Cerebellar cortex (tissue), 1 donor: ENCODE measurements at places on chromosomes 5 and 9.

GRCh38 chr9:134069480-134070399 is 1.9 kb upstream of the BRD3 start:
- no peak for DNase-seq

- DNase-seq = peak; percentile 45
These were observed 37.4 kb upstream of the UBAC1 start for GRCh38 chr9:135998410-135999071.

- no peak for DNase-seq
These were observed 81.6 kb downstream of the DAP start for GRCh38 chr5:10679336-10679988.

DNA sequence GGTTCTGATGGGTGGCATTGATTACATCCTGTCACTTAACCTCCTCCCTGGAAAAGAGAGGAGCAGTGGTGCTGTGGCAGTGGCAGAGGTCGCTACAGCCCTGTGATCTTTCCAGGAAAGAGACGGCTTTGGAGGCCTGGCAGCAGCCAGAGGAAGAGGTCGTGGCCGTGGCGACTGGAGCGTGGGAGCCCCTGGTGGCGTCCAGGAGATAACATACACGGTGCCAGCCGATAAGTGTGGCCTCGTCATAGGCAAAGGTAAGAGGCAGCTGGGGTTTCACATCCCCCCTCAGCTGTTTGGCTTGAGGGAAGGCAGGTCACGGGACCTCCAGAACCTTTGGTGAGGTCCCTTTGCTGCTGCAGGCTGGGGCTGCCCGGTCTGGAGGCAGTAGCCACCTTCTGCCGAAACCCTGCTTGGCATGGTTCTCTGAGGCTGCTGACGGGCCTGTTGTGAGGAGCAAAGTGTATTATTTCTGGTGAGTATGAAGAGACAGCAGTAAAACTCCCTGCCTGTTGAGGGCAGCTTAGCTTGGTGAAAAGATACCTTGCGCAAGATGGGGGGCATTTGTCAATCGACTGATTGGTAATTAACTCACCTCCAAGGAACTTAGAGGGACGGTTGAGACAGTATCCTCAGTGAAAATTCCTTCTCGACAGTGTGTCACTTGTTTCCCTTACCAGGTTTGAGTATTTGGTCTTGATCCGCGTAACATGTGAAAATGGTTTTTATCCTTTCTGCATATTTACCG is 38.0 kb upstream of the PRDM12 start:
- no peak for DNase-seq

- no peak for DNase-seq
These were observed 1.9 kb downstream of the LMNB1 start for GRCh38 chr5:126778675-126779403.

GRCh38 chr9:86488794-86489193 is 134.6 kb upstream of the TUT7 start:
- no peak for DNase-seq

- no peak for DNase-seq
These were observed 128.1 kb upstream of the LHFPL2 start for GRCh38 chr5:78776637-78777036.

DNA sequence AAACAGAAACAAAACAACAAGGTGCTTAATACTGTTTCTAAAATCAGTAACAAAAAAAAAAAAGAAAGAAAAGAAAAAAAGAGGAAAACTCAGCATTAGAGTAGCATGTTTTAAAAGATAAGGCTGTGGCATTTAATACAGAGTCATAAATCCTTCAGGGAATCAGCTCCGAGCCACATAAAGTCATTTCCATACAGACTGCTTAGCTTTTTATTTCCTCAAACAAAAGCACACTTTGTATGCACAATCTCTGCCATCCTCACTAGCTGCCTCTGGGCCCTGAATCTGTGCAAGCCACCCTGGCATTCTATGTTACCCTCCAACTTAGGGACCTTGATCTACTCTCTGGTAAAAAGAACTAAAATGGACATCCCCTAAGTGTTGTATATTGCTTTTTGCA is 87.6 kb downstream of the SEMA6A start:
- DNase-seq = no peak

GRCh38 chr9:18877984-18878383 is 155.0 kb downstream of the SAXO1 start:
- no peak for DNase-seq

DNA sequence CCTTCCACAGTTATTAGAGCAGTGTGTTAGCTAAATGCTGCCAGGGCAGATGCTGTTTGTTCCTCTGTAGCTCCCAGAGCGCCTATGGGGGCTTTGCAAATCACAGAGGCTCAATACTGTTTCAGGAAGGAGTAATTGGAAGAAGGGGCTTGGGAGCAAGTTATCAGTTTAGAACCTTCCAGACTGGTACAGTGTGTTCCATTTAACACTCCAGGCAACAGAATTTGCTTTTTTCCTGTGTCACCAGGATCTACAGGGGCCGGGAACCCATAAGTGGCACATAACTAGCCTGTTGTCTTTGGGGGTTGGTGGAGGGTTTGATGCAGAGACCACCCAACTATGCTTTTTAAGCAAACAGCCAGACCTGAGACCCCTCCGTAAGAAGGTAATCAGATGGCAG is 307.3 kb upstream of the KCNN2 start:
- DNase-seq = peak; percentile 2

- DNase-seq = no peak
These were observed 481 bp downstream of the MRPL36 start for GRCh38 chr5:1799110-1799601.

- DNase-seq = no peak
These were observed 11.7 kb downstream of the NSG2 start for GRCh38 chr5:174057206-174057605.

- no peak for DNase-seq
These were observed 14.1 kb upstream of the OR2S2 start for GRCh38 chr9:35972093-35972492.

DNA sequence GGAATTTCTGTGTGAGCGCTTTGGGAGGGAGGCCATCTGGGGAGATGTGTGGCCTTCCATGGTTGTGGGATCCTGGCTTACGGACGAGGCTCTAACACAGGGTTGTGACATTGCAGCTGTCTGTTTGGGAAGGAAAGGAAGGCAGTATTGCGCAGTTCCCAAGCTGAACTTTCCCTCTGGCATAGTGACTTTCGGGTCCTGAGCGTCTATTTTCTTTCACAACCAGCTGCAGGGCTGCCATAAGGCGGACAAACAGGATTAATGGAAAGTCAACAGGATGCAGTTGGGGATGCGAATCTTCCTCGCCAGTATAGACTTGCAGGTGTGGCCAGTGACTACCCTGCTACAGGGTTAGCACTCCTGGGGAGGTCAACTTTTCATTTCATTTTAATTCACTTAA is 25.9 kb downstream of the CCT5 start:
- no peak for DNase-seq

- DNase-seq = no peak
These were observed 80.2 kb downstream of the PTPN3 start for GRCh38 chr9:109417585-109418544.

DNA sequence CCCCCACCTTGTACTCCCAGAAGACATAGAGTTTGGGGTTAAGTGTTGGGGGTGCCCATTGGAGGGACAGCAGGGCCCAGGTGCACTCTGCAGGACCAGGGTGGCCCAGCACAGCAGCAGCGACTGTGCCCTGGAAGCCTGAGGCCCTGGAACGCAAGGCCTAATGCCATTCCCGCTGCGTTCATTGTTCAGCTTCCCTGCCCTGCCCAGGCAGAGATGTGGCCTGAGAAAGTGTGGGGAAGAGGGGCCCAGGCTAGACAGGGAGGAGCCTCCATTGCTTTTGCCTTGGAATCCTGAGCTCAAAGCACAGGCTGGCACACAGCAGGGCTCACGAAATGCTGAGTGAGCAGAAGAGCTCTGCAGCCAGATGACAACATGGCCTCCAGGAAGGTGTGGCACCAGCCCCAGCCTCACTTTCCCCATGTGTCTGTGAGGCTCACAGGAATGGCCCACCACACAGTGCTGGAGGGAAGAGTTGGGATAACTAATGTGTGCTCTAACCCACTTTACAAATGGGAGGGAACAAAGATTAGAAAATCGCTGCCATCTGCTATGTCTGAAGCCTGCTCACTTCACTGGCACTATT is 19.4 kb downstream of the S1PR3 start:
- no peak for DNase-seq

- DNase-seq = no peak
These were observed 113.3 kb upstream of the SHB start for GRCh38 chr9:38182321-38182720.

DNA sequence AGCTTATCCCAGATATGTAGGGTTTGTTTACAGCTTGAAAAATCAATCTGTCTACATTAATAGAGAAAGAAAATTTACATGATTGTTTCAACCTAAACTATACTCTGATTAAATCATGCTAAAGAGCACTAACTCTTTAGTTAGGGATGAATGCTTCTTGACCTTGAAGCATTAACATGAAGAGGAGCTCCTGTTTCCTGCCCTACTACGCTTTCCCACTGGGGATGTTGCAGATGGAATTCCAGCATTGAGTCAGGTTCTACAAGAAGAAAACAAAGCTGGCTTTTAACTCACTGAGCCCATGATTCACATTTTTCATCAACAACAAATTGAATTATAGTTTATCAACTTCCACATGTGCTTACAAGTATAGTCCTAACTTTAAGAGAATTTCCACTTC is 471.3 kb downstream of the TMEM232 start:
- DNase-seq = no peak

GRCh38 chr5:159825551-159826051 is 90.7 kb upstream of the ADRA1B start:
- no peak for DNase-seq

DNA sequence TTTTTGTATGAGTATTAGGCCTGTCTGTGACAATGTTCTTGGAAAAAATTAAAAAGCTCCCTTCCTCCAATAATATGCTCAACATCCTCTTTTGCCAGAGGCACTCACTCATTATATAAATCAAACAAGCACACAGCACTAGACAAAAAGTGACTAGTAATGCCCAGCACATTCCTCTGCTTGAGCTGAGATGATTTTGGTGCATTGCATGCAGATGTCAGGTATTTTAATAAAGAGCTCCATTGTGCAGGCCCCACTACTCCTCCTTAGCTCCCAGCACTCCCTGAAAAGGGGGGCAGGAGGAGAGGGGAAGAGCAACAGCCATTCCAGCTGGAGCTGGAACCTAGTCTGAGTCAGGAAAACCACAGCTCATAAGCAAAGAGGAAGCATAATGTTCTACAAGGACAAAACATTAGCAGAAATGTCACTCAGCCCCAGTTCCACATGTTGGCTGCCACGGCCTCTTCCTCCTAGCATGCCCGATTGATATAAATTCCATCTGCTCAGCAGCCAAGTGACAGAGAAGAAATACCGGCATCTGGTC is 348.5 kb downstream of the BNC2 start:
- no peak for DNase-seq

DNA sequence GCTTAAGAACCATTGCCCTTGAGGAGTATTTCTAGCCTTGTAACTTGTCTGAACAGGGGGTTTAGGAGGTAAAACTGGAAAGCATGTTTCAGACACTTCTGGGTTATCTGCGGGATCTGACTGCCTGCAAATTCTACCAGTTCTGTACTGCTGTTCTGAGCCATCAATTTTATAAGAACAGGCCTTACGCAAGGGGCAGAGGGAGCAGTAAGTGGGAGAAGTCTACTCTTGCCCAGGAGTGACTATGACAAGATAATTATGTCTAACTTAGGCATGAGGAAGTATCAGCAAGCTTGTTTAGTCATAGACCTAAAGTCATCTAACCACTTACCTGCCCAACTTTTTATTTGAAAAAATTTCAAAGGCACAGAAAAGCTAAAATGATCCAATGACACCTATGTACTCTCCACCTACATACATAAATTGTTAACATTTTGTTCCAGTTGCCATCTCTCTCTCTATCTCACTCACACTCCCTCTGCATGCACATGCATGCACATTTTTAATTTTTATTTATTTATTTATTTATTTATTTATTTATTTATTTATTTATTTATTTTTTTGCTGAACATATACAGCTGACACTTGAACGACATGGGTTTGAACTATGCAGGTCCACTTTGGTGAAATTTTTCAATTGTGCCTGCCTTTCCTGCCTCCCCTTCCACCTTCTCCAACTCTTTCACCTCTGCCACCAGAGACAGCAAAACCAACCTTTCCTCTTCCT is 18.4 kb upstream of the DEPDC1B start:
- no peak for DNase-seq
